ENCODE measurements at places on chromosomes 7 and 10.

GRCh38 chr10:31739146-31739545, 189.5 kb downstream of the ARHGAP12 start:
- peak; percentile 30 for DNase-seq

DNA sequence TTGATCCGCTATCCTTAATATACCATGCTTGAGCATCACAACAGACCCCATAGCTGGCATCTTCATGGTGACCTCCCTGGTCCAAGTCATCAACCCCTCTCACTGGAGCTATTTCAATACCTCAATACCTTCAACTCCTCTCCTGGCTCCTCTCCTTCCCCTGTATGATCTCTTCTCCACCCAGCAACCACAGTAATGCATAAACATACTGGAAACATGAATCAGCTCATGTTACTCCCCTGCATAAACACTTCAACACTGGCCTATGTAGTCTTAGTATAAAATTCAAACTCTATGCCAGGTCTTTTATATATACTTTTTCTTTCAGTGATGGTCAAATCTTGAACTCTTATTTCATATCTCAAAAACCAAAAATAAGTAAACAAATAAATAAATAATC, 31.8 kb upstream of the TMEM273 start:
- no peak for DNase-seq

DNA sequence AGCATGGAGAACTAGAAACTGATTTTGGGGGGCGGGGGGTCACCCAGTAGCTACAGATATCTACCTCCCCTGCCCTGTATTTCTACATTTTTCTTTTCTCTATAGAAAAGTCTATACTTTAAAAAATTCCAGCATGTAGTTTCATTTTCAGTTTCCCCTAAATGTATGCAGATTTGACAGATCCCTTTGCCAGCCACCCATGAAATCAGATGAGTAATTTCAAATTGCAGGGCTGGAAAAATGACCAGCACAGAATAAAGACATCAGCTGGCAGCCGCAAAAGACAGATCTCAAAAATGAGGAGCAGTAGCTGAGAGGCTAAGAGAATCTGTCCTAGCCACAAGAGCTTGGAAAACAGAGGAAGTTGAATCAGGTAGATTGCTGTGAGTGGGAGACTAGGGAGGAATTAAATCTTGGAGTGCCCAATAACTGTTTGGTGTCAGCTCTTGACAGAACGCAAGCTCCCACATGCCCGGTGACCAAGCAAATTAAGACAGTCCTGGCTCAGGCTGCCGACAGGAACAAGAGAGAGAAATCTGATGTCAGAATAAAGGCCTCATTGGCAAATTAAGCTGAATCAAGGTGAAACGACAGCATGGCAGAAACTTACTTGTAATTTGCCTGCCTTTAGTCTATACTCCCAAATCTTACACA, 24.5 kb downstream of the ADRB1 start:
- no peak for DNase-seq

- no peak for DNase-seq
Observed at GRCh38 chr7:43274752-43275151, 162.3 kb downstream of the HECW1 start.

GRCh38 chr7:105719395-105719794, 138.1 kb upstream of the EFCAB10 start:
- no peak for DNase-seq

- no peak for DNase-seq
Observed at GRCh38 chr10:96263669-96264068, 7.7 kb downstream of the BLNK start.

DNA sequence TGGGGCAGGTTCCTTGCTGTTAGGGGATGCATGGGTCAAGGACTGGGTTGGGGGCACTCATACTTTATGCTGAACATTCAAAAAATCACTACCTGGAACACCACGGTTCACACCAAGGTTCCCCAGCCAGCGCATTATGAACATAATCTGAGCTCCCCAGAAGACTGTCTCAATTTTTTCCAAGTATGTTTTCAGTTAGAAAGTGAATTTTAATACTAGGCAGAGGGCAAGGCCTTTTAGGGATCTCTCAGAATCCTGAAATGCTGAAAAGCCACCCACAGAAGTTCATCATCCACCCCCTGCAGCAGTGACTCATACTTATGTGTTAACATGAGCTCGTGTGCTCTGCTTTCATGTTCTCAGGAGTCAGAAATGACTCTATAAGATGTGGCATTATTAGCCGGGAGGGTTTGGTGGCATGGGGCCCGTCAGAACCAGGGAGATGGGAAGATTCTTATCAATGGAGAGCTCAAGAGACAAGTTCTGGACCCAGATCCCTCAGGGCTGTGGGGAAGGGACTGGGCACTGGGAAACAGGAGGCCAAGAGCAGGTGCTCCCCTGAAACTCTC, 185.2 kb upstream of the ITGB1 start:
- DNase-seq: peak; percentile 75

- DNase-seq: no peak
Observed at GRCh38 chr7:151897161-151897731, 20.3 kb upstream of the PRKAG2 start.

DNA sequence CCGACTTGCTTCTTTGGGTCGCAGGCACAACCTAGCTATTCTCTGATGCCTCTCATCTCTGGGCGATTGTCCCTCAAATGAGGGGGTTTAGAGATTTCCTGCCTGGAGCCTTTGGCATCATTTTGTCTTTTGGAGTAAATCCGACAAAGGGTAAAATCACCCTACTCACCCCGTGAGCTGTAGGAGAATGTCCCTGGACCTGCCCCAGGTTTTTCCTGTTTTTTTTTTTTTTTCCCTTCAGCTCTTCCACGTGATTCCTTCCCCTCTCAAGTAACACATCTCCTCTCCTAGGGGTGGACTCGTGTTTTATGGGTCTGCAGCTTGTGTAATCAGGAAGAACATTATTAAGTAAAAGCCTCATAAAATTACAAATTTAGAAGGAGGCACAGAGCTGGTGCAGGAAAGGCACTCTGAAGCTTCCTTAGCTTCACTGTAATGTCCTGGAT, 128.4 kb upstream of the ZNF746 start:
- DNase-seq: no peak

DNA sequence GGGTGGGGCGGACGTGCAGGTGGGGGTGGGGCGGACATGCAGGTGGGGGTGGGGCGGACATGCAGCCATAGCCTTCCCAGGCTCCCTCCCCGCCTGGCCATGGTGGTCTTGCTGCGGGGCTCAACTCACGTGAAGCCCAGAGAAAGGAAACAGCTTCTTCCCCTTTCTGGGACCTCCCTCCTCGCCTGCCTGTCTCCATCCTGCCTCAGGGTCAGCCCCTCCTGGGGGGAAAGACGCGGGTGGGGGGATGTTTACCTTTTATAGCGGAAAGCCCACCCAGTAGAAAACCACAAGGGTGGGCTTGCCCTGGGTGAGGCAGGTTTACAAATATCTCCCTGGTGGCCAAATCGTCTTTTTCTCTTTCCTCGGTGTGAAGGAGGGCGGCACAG, 520.0 kb downstream of the GLRX3 start:
- DNase-seq: no peak

DNA sequence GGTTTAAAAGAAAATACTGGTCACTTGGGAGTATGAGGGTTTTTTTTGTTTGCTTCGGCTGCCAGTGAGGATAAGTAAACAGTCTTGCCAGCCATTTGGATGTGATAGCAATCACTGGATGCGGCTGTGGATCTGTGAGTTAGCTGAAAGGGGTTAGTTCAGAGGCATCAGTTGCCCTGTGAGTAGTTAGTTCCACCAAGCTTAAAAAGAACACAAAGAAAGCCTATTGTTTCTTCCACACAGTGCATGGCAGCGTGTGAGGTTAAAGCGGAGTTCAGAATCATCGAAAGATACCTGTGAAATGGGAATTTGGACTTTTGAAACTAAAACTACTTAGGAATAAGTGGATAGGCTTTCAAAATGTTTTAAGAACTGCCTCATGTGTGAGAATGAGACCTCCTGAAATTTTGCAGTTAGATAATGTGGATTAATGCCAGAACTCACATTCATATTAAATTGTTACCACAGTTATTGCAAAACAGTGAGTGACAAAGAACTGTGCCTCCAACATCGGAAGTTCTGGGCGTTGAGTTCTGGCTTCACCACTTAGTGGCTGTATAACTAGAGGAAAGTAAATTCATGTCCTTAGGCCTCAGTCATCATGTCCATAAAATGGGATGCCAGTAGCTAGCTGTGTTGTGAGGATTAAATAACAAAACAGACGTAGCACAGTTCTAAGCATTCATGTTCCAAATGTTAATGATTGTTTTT, 31.3 kb downstream of the KIAA1217 start:
- DNase-seq: no peak

GRCh38 chr7:151292850-151293249, 44.4 kb upstream of the SMARCD3 start:
- DNase-seq: no peak

DNA sequence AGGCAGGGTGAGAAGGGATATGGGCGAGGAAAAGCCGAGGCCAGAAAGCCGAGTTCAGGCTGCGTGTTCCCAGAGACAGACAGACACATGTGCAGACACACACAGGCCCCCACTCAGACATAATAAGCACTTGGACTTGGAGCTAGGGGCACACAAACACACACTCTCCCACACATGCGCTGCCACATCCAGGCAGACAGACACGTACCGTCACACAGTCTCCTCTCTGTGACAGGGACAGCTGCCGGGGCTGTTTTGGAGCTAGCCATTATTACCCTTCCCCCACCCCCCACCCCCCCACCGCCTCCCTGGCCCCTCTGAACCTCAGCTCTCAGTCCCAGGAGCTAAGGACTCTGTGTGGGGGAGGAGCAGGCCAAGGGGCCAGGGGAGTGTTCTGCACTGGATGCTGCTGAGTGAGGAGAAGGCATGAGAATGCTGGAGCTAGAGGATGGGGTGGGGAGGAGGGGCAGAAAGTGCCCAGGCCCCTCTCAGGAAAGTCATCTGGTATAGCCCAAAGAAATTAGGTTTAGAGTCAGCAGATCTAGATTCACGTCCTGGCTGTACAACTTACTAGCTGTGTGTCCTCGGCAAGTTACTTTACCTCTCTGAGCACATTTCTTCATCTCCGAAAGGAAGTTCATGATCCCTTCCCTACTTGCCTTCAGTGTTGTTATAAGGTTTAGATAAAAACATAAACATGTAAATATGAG, 6.3 kb downstream of the PITX3 start:
- DNase-seq: no peak

DNA sequence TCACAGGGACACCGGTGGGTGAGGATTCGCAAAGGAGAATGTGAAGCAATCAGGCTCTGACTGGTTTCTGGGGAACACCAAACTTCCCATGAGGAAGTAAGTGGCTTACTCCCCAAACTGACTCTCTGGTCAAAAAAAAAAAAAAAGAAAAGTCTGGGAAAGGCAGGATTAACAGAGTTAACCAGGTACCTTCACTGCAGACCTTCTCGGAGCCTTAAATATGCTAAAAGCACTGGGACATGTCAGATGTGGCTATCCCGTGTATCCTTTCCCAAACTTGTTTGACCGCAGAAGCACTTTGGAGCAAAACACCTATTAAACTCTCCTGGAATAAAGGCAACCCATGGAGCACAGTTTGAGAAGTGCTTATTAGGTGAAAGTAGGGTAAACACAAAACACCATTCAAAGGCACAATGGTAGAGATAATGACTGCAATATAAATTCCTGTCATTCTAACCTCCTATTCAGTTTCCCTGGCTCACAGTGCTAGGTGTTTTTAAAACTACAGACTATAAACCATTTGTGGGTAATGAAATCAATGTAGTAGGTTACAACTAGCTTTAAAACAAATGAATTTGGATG, 44.1 kb upstream of the MXI1 start:
- DNase-seq: no peak

GRCh38 chr10:8225187-8225586, 170.7 kb downstream of the GATA3 start:
- DNase-seq: no peak

DNA sequence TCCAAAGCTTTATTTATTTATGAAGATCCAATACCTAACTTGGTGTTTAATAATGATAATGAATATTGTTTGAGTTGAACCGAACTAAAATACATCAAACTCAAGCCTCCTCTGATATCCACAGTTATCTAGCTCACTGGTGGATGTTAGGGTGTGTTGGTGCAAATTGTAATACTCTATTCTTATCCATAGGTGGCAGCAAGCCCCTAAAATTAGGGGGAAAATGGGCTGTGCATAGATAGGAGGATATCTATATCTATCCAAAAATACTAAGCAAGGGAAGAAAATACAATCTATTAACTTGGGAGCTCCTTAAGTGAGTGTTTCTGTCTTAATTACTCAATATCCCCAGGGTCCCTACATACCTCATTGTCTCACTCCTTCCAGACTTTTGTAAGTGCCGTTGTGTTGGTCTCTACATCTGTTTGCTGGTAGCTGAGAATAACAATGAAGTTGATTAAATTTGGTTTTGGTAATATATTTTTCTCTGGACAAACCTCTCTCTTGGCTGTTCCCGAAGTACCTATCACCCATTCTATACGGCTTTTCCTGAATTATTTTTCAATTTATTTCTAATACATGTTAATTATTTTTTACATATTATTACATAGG, 55.0 kb upstream of the VWDE start:
- no peak for DNase-seq

DNA sequence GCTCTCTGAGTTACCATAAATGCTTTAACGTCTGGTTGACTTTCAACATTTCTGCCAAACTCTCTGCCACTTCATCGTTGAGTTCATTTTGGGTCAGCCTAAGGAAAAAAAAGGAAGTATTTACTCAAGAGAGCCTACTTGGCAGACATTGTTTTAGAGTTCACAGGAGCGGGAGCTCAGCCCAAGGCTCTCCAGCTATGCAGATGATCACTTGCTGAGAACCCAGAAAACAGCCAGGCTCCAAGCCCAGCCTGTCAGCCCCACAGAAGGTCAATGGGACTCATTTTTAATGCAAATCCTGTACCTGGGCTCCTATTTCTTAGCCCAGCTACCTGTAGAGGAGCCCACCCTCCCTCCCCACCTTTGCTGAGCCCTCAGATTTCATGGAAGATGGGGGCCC, 45.5 kb downstream of the NOD1 start:
- DNase-seq: no peak

DNA sequence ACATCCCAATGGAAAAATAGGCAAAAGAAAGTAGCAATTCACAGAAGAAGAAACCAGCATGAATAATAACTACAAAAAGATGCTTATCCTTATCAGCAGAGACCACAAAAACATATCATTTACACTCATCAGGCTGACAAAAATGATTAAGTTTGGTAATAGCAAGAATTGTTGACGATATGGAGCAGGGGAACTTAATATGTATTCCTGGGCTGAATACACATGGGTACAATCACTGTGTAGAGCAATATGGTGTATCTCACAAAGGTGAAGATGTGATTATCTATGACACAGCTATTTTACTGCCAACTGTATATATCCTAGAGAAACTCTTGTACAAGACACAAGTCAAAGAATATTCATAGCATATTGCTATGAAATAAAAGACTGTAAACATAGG, 141.8 kb upstream of the NOBOX start:
- no peak for DNase-seq

GRCh38 chr10:116469437-116469836, 41.8 kb downstream of the PNLIPRP3 start:
- DNase-seq: no peak

Measured in activated CD8-positive, alpha-beta memory T cell treated with anti-CD3 and anti-CD28 coated beads for 24 hours (primary cell).